NCI-H1105 treated with DMSO at 0.1 percent for 48 hours (cell line): ENCODE measurements at places on chromosomes 1 and 21.
A peak's percentile ranks its signal among the peaks of the same experiment; 100 is the strongest.

DNA sequence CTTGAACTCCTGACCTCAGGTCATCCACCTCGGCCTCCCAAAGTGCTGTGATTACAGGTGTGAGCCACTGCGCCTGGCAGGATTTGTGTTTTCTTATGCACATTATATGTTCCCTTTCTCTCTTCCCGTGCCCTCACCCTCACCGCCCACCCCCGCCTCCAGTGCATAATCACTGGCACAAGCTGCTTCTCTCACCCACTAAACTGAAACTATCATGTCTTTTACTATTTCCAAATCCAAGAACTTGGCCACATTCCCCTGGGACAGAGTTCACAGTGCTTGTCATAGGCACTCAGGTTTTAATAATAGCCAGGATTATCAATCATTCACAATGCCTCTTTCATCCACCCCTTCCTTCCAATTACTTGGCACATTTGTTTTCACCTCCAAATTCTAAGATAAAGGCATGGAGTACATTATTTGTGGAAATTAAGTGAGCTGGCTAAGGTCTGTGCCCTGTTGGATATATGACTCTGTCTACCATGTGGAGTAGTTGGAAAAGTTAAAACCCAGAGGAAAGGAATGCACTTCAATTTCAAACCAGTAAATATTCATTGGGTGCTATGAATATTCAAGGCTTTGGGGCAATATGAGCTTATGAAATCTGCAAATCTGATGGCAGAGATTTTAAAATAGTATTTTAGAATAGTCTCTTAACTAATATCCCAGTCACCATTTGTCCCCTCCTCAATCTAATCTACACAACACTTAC lies 17.6 kb upstream of the MAPKAPK2 start:
- DNase-seq = no peak

DNA sequence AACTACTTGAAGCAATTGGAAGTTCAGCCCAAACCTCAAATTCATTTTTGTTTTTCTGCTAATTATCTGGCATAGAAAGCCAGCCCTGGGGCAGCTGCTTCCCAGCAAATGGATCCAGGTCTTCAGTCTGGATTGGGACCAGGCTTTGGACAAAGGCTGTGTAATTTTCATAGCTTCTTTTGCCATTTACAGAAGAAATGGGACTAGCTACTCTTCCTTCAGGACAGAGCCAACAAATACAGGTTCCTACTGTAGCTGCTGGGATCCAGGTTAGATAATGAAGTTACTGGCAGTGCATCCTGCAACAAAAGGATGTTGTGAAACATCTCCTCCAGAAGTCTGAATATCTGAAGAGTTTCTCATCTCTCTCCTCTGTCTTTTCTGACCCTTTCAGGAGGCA lies 171.5 kb upstream of the CAMK1G start:
- no peak for DNase-seq

GRCh38 chr1:244413736-244414135 lies 38.0 kb downstream of the ADSS2 start:
- DNase-seq = no peak

DNA sequence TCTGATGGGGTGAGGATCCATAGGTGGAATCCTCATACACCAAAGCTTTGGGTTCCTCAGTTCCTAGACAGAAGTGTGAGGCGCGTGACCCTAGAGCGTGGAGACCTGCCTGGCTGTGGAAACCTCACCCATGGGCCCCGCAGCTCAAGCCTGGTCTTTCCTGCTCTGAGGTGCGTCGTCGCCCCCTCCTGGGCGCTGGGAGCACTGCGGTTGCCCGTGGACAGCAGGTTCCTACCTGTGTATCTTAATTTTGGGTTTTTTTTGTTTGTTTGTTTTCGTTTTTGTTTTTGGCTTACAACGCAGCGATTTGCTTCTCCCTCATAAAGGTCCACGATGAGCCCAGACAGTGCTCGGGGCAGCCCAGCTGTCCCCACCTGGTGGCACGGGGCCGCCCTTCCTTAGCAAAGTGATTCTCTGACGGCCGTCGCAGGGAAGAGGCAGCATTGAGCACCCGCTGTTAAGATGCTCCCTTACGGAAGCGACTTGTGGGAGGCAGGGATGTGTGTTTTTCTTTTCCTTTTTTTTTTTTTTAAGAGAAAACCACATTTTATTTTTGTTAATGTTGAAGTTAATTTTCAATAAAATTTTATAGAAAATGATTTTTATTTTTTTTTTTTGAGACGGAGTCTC lies 36.5 kb upstream of the TRAPPC10 start:
- DNase-seq = peak; percentile 47

DNA sequence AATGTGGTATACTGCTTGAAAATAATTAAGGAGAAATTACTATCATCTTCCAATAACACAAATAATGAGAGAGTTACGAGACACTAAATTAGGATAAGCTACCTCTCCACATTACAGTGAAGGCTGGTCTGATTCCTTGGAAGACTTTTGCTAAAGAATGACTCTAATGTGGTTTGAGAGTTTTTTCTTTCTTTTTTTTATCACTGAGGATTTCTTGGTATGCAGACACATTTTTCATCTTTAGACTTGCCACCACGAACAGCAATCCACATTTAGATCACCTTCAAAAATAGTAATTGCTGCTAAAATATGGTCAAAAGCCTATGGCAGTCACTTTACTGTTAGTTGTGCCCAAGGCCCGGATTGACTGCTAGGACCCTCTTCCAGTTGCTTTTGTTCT lies 16.6 kb upstream of the TMEM35B start:
- DNase-seq = no peak

DNA sequence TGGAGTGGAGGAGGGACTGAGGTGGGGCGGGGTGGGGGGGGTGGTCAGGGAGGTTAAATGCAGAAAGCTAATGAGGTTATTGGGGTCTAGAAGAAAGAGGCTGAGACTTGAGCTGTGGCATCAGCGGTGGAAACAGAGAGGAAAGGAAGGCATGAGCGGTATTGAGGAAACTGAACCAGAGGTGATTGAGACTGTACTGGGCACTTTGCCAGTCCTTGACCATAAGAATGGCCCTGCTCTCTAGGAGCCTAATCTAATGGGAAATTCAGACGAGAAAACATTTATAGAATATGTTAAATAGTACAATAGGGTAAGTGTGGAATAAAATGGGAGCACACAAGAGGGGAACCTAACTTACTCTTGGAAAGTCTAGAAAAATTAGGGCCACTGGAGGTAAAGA lies 23.7 kb downstream of the SLC44A3 start:
- no peak for DNase-seq

DNA sequence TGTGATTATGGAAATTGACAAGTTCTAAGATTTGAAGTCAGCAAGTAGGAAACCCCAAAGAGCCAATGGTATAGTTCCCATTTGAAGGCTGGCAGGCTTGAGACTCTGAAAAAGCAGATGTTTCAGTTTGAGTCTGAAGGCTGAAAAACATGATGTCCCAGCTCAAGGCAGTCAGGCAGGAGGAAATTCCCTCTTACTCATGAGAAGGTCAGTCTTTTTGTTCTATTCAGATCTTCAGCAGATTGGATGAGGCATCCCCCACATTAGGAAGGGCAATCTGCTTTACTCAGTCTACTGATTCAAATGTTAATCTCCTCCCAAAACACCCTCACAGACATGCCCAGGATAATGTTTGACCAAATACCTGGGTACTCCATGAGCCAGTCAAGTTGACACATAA lies 372.5 kb upstream of the ST6GALNAC5 start:
- DNase-seq = no peak

DNA sequence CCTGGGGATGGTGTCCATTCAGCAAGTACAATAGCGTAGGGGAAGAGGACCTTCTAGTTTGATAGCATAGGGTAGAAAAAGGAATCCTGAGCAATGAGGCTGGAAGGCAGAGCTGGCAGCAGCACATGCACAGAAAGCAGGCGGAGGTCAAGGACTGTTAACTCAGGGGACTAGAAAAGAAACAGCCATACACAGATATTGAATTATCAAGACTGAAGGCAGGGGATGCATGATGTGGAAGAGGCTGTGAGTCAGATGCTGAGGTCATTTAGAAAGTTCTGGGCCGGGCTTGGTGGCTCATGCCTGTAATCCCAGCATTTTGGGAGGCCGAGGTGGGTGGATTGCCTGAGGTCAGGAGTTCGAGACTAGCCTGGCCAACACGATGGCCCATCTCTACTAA lies 65.6 kb downstream of the OPTC start:
- DNase-seq = no peak

- no peak for DNase-seq
These were observed 45.2 kb upstream of the DMBX1 start for GRCh38 chr1:46444466-46444865.

GRCh38 chr21:36962098-36962780 lies 4.2 kb downstream of the HLCS start:
- no peak for DNase-seq

- no peak for DNase-seq
These were observed 32.2 kb upstream of the MED18 start for GRCh38 chr1:28296401-28297261.

GRCh38 chr1:70426154-70427131 lies 15.4 kb downstream of the CTH start:
- DNase-seq = no peak

GRCh38 chr21:44000360-44000759 lies 11.7 kb upstream of the TRAPPC10 start:
- no peak for DNase-seq
